ENCODE measurements at places on chromosomes 4 and X.
A peak's percentile ranks its signal among the peaks of the same experiment; 100 is the strongest.

DNA sequence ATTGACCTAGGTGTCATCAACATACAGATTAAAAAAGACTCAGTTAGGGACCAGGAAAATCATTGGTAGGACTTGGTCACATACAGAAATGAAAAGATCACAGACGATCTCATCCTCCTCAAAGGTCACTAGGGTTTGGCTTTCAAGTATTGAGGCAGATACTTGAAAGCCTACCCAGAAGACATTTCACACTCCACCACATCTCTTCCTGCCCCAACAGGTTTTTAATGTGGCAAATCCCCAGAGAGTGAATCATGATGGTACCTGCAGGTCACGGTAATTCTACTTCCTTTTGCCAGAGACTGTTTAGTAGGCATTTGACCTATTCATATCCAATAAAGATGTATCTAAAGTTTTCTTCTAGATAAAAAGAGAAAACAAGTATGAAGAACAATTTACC is 44.1 kb downstream of the INPP4B start:
- no peak for DNase-seq

- DNase-seq = no peak
Measured at GRCh38 chr4:128600410-128600809, 209.1 kb upstream of the JADE1 start.

- DNase-seq = no peak
Measured at GRCh38 chr4:10441512-10441911, 15.7 kb downstream of the ZNF518B start.

DNA sequence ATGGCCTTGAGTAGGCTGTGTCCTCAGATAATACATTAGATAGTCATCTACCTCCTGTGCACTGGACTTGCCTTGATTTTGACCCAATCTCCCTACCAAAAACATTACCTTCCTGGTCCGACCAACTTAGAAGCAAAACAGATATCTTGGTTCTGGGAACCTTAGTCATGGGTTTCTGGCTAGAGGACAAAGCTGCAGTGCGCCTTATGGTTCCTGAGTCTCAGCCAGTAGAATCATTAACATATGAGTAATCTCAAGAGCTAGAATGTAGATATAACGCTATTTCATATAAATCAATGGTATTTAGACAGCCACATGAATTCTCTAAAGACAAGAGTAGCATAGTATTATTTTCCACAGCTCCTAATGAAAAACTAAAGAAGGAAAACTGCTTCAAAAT is 83.1 kb downstream of the GRIA3 start:
- DNase-seq = no peak

DNA sequence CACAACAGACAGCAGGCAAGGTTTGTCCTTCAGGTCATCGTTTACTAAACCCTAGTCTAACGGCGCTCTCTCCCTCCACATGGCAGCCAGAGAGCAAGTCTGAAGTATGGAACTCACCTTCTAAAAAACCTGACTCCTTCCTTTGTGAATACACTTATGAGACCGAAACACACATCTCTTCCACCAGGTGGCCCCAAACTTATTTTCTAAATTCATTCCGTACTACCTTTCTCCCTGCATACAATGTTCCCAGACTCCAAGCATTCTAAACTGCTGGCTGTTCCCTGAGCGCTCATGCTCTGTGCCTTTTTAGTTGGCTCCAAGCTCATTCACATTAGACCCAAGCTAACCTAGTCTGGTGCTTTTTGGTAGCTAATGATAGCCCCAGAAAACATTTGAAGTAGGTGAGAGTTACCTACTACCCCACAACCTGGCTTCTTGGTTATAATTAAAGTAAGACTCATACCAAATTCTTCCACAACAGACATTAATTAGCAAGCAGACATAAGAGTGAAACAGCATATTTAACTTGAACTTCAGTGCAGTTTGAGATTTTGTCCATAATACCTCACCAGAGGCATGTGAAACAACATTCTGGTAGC is 67.6 kb upstream of the DCLK2 start:
- no peak for DNase-seq

GRCh38 chr4:163534056-163534455 is 39.6 kb downstream of the TMA16 start:
- no peak for DNase-seq

DNA sequence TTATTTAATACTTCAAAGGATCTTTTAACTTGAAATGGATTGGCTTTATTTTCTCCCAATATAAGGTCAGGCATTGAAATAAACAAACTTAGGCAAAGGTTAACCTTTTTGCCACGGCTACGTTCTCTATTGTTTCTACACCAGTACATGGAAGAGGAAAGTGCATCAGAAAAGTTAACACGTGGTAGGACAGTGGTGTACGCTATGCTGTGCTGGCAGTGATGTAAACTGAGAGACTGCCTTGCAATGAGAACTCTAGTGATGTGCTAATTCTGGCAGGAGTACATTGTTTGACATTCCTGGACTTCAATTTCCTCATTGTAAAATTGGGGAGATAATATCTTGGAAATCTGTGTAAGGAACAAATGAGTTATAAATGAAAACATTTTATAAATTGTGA is 208.2 kb downstream of the TMA16 start:
- DNase-seq = no peak

DNA sequence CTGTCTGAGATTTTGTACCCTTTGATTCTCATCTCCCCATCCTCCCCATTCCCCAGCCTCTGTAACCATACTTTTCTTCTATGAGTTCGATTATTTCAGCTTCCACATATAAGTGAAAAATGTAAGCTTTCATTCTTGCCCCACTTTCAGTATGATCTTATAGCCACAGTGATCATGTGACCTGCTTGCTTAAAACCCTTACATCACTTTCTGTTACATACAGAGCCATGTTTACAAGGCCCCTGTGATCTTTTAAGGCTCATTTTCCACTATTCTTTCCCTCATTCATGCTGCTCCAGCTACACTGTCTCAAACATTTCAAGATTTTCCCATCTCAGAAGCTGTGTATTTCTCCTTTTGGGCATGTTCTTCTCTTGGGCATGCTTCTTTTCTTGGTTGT is 147.7 kb downstream of the DCK start:
- no peak for DNase-seq

DNA sequence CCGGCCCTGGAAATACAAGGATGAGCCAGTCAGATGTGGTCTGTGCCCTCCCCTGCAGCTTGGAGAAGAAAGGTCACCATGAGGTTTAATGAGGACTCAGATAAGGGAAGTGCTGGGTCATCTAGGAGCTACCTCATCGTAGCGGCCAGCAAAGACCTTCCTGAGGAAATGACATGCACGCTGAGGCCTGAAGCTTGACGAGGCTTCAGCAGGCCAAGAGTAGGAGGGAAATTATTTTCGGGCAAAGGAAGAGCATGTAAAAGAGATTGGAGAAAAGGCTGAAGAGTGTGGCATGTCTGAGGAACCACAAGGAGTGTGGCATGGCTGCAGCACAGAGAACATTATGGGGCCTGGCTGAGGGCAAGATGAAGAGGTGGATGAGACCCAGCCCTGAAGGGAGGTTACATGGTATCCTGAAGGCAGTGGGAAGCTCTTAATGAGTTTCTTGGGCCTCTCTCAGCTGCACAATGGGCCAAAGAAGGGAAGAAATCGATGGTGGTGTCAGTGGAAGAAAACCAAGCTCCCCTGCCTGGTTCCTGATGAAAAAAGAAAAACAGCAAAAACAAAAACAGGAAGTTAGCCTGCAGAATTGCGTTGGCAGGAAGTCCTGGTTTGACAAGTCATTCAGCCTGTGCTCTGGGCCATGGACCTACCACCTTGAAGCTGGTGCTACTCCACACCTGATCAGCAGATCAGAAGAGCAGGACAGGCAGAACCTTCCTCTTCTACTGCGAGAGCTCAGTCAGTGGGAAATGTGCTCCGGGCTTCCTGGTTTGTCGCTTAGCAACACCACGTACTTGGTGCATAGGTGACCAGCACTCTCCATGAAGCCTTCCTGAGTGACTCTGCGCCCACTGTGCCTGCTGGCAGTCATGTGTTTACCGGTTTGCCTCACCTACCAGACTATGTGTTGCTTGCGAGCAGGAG is 134.5 kb upstream of the KLF3 start:
- DNase-seq = no peak

GRCh38 chr4:154551872-154552686 is 1.9 kb upstream of the PLRG1 start:
- peak; percentile 63 for DNase-seq

DNA sequence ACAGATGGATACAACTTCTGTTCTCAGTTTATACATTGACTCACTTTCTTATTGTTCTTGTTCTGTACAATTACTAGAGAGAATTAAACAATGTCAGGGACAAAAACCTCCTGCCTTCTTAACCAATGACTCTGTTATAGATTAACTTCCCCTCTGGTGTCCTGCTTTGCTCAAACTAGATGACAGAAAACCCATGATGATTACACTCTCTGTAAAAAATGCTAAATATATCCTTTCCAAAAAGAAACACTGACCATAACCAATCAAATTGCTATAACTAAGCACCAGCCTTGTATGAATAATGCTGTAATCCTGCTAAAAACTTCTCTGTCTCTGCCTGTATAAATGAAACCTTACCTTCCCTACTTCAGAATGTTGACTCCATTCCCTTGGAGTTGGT is 29.8 kb upstream of the IL13RA2 start:
- DNase-seq = no peak

- no peak for DNase-seq
Measured at GRCh38 chr4:22686141-22686540, 6.6 kb upstream of the GBA3 start.

DNA sequence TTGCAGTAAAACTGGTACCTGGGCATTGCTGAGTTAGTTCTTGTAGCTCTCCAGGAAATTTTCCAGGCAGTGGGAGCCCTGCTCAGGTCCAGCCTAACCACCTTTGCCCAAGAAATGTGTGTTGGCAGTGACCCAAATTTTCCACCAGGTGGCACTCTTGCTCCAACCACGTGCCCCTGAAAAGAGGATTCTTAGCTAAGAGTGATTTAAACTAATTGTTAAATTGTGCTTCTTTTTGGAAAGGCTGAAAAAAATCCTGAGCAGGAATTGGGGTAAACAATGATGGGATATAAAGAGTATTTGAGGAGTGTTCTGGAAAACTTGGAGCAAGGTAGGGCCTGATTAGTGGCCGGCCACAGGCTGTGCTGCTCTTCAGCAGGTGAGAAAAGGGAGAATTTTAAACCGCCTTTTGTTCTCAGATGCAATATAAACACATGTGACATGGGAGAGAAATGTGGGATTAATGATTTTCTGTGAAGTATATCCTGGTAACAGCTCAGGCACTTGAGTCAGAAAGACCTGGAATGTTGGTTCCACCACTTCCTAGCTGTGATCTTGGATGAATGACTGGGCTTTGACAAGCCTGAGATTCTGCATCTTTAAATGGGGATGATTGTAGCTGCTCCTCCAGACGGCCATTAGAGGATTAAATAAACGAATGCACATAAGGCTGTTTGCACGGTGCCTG is 219.6 kb downstream of the PTTG2 start:
- peak; percentile 39 for DNase-seq

GRCh38 chrX:16566571-16566970 is 83.4 kb upstream of the S100G start:
- no peak for DNase-seq

- no peak for DNase-seq
Measured at GRCh38 chr4:40865696-40866095, 115.9 kb downstream of the NSUN7 start.

DNA sequence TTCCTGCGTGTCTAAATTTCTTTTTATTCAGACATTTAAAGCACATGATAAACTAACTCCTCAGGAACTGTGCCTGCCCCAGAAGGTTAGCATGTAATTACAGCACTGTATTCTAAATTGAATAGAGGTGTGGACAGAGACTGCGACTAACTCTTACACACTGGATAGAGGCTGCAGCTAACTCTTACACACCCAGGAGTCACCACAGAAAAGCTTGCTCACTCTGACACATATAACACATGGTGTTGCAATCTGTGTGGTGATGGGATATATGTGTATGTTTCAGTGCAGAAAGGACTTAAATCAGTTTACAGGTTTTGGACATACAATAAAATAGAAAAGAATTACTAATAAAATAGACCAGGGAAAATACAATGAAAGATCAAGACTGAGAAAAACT is 41.5 kb downstream of the SMAD1 start:
- no peak for DNase-seq

DNA sequence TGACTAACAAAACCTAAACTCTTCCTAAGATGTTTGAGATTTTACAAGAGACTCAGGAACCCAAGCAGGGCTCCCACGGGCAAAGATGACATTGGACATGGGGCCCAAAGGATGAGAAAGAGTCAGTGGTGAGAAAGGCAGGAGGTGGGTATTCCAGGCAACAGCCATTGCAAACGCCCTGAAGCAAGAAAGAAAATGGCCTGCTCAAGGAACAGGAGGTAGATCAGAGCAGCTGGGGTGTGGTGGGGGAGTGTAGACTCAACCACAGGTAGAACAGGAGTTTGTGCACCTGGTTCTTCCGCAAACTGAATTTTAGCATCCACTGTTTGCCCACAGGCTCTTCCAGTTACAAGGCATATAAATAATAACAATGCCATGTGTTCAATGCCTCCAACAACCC is 3.3 kb downstream of the PPP2R2C start:
- no peak for DNase-seq

DNA sequence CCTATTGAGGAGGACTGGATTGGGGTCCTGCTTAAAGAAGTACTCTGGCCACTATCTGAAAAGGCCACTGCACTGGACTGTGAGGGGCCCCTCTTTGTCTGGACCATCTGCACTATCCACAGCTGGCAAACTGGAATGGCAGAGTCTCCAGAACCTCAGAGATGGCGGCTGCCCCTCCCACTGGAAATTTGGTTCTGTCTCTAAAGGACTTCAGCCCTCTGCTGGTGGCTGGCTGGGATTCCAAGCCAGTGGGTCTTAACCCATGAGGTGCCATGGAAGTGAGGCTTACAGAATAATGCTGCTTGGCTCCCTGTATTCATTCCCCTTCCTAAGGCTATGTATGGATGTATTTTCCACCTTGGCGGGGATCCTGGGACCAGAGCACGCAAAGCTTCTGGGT is 41.6 kb upstream of the CYLC1 start:
- DNase-seq = no peak

DNA sequence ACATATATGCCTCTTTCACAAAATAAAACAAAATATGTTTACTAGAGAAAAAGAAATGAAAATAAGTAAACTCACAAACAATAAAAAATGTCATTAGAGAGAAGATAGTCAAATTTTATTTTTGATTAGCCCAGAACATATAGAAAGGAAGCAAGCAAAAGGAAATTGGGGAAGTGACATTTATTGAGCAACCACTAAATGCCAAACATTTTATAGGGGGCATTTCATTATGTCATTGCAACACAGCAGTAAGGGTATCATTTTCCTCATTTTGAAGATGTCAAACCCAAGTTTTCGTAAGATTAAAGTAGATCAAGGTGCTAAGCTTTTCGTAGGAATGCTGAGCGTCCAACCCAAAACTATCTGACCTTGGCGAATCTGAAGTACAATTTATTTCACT is 1331.5 kb upstream of the PABPC4L start:
- no peak for DNase-seq

- no peak for DNase-seq
Measured at GRCh38 chrX:21741869-21742701, 15.8 kb downstream of the SMPX start.

- DNase-seq = no peak
Measured at GRCh38 chr4:142452161-142452855, 393.8 kb downstream of the INPP4B start.

- peak; percentile 58 for DNase-seq
Measured at GRCh38 chr4:74228691-74229640, 71.0 kb downstream of the MTHFD2L start.

- DNase-seq = no peak
Measured at GRCh38 chr4:38128478-38129459, 168.6 kb downstream of the PTTG2 start.

GRCh38 chrX:13473442-13474163 is 95.8 kb upstream of the EGFL6 start:
- no peak for DNase-seq

GRCh38 chr4:119302073-119302832 is 19.7 kb downstream of the FABP2 start:
- DNase-seq = no peak

- DNase-seq = peak; percentile 3
Measured at GRCh38 chrX:102934624-102935023, 2.4 kb upstream of the RAB40AL start.
